Osteocyte (in vitro differentiated cells): ENCODE measurements at places on chromosomes 12 and 14. TPM values are rescaled to one million over a fixed set of nuclear protein-coding genes. Genes with fewer than 3 reads are reported as not detected.
A peak's percentile ranks its signal among the peaks of the same experiment; 100 is the strongest.

- DNase-seq: no peak
- H3K27me3 ChIP-seq: peaks cover 4% of the 10 kb centered on the region
- no peaks in the 10 kb centered on the region for H3K4me1 ChIP-seq
Observed at GRCh38 chr12:85956081-85956480, 82.0 kb downstream of the NTS start.

- no peak overlapping the region for H3K4me3 ChIP-seq
- no peak for DNase-seq
Observed at GRCh38 chr12:3959799-3960560, 86.8 kb upstream of the PARP11 start.

DNA sequence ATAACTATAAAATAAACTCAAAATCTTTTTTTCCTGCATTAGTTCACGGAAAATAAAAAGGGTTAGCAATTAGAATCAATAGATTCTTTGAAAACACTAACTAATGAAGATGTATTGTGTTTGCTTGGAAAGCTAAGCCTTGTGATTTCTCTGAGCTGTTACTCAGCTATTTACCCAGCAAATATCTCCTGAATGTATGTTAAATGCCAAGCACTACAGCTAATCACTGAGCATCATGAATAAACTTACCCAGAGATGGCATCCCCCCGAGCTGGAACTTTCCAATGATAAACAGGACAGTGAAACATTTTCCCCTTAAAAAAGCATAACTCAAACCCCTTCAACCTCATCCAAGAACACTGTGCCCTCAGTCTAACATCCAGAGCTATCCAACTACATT, 71.2 kb downstream of the SLC2A13 start:
- H3K36me3 ChIP-seq: no peaks in the 10 kb centered on the region
- no peak overlapping the region for H3K4me3 ChIP-seq
- DNase-seq: no peak

GRCh38 chr14:104864267-104865080, 594 bp upstream of the CEP170B start:
- DNase-seq: peak; percentile 83
- no peaks in the 10 kb centered on the region for H3K36me3 ChIP-seq
- H3K4me1 ChIP-seq: peaks cover 15% of the 10 kb centered on the region
- peak overlapping the region; percentile 42 for H3K4me3 ChIP-seq
- peaks cover 10% of the 10 kb centered on the region for H3K27me3 ChIP-seq

DNA sequence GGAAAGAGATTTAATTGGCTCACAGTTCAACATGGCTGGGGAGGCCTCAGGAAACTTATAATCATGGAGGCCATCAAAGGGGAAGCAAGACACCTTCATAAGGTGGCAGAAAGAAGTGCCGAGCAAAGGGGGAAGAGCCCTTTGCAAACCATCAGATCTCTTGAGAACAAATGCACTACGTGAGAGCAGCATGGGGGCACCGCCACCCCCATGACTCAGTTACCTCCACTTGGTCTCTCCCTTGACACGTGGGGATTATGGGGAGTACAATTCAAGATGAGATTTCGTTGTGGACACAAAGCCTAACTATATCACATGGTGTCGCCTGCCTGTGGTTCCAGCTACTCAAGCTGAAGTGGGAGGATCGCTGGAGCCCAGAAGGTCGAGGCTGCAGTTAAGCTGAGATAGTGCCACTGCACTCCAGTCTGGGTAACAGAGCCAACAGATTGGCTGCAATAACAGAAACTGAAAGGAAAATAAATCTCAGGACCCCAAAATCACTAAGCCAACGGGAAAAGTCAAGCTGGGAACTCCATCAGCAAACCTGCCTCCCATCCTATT, 10.0 kb upstream of the CDCA4 start:
- no peak overlapping the region for H3K27ac ChIP-seq
- peaks cover 3% of the 10 kb centered on the region for H3K27me3 ChIP-seq
- H3K4me1 ChIP-seq: peaks cover 7% of the 10 kb centered on the region
- no peaks in the 10 kb centered on the region for H3K36me3 ChIP-seq

PTPN11 gene
- 102 and 107 TPM in 2 replicates for total RNA-seq

DNA sequence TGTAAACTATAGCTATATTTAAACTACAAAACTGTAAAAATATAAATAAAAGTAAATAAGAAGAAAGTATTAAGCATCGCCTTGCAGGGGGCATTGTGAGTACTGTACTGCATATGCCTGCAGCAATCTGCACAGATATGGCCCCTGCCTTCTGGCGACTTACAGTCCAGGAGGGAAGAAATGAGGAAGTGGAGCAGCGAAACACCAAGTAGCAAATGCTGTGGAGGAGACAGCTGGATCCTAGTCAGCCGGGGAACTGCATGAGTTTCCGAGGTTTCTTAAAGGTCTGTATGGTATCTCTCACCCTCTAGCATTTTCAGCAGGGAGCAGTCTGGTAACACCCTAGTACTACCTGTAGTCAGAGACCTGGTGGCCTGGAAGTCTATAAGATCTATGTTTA, 256.9 kb downstream of the CACNA1C start:
- DNase-seq: no peak
- H3K4me1 ChIP-seq: peaks cover 75% of the 10 kb centered on the region
- H3K36me3 ChIP-seq: peaks cover 6% of the 10 kb centered on the region
- H3K27ac ChIP-seq: peak overlapping the region; percentile 50
- H3K4me3 ChIP-seq: no peak overlapping the region
- no peaks in the 10 kb centered on the region for H3K27me3 ChIP-seq

PLD4 gene
- total RNA-seq: 0.05 and 0.18 TPM in 2 replicates
